ENCODE measurements at places on chromosomes 2 and 18. TPM values are rescaled to one million over a fixed set of nuclear protein-coding genes. Genes with fewer than 3 reads are reported as not detected.

Gene PROKR1
- total RNA-seq, result not detected

Gene RIT2
- not detected for total RNA-seq

DNA sequence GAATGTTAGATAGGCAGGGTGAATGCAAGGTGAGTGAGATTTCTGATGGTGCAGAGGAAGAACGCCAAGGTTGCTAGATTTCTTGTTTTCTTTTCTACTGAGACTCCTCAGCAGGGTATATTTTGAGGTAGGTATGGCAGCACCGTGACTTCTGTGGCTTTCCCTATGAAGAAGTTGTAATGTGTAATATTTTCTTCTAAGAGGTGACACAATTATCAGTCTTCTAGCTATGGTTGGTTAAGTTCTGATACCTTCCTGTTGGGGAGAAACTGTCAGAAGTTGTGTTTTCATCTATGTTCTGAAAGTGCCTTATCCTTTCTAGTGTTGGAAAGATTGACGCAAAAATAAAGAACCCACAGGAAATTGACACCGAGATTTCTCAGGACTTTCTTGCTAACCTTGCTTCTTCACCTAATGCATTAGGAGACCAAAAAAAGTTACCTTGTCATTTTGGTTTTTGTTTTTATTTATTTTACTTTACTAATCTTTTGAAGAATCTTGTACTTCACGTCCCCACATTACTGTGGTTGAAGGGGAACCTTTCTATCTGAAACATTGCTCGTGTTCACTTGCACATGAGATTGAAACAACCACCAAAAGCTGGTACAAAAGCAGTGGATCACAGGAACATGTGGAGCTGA is 11.9 kb downstream of the IL18R1 start:
- ATAC-seq, result no peak

DNA sequence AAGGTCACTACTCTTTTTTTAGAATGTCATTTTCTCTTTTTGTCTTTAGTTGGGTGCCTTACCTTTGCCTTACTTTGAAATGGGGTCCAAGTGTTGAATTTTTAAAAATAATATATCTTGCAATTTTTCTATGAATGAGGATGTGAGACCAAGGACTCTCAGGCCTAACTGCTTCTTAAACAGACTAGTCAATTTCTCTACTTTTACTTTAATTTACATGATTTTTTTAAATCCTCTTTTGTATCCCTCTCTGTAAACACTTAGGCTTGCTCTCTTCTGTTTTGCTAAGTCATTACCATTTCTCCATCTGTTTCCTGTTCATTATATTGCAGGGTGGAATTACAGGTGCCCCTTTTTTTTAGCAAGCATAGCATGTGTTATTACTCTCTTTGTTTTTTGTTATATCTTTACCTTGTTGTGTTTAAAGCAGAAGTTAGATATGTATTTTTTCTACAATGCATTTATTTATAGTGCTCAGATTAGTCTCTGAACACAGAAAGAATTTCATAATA is 261.8 kb downstream of the SPAG16 start:
- ATAC-seq, result no peak

DNA sequence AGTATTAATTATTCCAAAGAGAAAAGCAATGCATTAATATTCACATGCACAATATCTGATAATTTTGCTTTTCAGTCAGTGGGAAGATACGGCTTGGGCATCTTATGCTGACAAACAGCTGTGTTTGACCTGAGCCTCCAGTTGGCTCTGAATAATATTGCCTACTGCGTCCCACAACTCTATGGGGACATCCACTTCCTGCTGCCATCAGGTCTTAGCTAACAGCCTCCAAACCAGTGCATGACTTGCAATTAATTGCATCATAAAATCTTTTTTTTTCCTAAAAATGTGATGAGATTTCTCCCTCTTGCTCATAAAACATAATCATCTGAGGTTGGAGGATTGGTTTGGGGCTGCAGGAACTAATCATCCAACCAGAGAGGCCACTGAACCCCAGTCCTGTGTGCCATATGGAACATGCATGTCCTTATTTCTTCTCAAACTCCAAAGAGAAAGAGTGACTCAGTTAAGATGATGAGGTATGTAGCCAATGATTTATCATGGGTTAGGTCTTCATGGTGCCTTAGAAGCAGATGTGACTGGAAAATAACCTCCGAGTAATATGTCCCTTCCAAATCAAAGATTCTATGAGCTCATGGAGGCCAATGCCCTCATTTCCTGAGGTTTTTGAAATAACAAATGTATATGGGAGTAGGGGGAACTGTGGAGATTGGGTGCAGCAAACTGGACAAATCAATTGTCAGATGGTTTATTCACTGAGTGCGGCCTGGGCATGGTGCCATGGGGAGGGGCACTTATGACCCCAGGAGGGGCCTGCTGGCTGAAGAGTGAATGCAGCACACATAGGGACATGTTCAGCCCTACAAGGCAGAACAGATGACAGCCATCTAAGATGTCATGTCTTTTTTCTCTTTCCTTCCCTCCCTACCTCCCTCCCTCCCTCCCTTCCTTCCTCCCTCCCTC is 39.4 kb downstream of the EDAR start:
- ATAC-seq, result no peak

Gene MC2R
- total RNA-seq, result not detected

DNA sequence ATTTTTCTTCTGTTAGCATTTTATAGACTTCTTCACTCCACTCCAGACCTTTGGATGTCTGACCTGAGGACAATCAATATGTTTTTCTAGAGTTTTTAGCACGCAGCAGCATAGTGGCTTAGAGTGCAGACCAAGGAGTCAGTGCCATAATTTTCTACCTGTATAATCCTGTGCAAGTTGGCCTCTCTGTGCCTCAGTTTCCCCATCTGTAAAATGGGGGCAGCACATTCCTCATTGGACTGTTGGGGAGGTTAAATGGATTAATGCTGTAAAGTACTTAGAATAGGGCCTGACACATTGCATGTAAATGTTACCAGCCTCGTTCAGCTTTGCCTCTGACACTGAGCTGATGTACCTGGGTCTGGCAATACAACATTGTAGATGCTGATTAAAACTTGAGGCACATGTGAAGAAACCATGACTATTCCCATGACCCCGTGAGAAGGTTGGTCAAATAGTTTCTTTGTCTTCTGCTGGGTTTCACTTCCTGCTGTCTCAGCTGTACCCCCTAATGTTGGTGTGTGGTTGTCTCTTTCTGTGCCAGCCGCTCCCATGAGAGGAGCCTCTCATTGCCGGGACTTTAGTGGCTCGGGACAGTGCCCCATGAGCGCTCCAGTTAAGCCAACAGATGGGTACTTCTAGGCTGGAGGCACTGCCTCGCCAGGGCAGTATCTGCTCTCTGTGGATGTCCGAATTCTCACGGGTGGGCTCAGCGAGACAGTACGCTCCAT is 125.3 kb downstream of the SH3RF3 start:
- no peak for ATAC-seq

Gene TCF23
- total RNA-seq, result not detected

DNA sequence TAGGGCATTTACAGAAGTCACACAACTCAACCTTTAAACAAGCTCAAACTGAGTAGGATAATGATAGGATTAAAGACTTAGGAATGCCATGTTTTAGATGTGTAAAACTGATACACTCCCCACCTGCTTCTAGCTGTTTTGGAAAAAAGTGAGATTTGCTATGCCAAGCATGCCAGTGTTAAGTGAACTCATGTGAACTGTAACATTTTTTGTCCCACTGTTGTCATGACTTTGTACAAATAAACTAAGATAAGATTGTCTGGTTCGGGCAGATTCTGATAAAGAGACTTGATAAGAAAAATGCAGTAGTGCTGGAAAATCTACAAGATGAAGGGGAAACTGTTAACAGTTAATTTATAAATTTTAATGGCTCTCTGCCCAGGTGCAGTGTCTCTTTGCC is 66.5 kb downstream of the GLS start:
- no peak for ATAC-seq

All from gastroesophageal sphincter (tissue), 4 donors.